ENCODE measurements at places on chromosomes 16 and 17. TPM values are rescaled to one million over a fixed set of nuclear protein-coding genes. Genes with fewer than 3 reads are reported as not detected.

- no peak for DNase-seq
Observed at GRCh38 chr17:4475001-4475400, 23.7 kb upstream of the SPNS2 start.

DNA sequence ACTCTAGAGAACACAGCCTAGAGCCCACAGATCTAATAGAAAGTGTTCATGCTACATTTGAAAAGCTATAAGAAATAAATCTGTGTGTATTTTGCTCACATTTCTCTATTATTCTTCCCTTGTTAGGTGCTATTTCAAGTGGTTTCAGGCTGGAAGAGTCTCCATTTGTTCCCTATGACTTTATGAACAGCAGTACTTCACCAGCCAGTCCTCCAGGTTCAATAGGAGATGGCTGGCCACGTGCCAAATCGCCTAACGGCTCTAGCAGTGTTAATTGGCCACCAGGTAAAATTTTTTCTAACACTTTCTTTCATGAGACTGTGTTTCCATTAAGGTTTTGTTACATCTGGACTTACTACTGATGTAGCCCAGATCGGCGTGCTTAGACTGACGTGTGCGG is 30.7 kb upstream of the SLC5A11 start:
- no peak for DNase-seq

- no peak for DNase-seq
Observed at GRCh38 chr16:69318911-69319289, 7.8 kb downstream of the VPS4A start.

DNA sequence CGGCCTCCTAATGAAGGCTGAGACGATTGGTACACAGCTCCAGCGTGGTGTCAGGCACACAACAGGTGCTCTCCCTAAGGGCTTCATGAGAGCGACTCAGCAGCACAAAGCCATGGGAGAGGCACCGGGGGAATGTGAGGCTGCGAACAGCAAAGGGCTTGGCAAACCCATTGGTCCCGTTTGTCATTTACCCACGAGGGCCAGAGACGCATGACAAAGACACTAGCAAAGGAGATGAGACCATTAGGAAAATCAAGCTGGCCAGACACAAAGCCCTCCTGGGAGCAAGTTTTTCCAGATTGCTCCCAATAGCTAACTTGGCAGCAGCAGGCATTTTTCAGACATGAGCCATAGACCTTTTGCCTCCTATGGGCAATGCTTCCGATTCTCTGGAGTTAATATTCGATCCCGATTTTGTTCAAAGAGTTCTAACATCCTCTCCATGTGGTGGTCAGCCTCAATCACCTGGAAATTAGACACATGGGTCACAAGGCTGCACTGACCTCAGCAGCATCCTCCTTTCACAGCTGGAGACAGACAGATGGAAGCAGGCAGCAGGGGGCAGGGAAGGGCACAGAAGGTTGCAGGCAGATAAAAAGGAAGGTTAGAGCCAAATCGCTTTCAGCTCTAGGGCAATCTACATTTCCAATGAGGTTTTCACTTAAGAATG is 38.2 kb downstream of the TK2 start:
- peak; percentile 71 for DNase-seq

GRCh38 chr17:57085448-57086068 is 512 bp downstream of the AKAP1 start:
- DNase-seq = peak; percentile 26

DNA sequence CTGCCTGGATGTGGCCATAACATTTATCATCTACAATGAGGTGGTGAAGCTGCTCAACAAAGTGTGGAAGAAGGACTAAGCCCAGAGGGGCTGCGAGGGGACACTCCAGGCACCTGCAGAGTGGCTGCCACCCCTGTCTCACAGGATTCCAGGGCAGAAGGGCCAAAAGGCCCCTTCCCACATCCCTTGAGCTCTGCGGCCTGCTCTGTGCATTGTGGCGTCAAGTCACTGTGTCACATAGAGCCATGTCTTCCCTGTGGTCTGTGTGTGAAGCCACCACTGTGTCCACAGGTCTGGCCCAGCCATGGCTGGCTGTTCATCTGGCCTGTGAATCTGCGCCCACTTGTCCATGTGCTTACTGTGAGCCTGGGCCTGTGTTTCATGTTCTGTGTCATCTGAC is 1714.6 kb downstream of the TP53TG3F start:
- DNase-seq = no peak

DNA sequence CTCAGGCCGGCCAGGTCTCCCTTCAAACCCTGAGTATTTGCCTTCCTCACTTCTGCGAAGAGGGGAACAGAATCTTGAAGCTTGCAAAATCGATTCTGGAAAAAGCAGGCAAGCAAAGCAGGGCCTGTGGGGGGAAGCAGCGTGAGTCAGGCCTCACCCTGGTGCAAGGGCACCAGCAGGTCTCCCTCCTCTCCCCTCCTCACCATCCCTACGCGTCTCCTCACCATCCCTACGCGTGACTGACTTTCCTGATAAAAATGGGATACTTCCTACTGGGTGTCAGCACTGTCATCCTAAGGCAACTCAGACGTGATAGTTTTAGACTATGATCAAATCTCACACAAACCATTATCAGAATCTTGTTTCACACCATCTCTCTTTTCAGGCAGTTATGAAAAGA is 12.1 kb downstream of the CMTM3 start:
- peak; percentile 63 for DNase-seq

DNA sequence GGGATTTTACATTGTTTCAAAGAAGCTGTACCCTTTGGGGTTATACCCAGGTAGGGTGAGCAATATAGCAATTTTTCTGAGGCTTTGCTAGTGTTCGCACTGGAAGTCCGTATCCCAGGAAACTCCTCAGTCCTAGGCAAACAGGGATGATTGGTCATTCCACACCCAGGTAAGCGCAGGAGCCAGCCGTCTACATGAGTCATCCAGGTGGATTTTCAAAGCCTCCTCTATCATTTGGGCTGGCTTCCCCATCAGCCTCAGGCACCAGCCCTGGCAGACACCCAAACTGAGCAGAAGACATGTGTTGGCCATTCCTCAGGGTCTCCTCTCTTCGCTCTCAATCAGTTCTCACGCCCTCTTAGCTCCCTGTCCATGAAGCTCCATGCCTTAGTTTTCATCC is 135.6 kb downstream of the AIPL1 start:
- no peak for DNase-seq

DNA sequence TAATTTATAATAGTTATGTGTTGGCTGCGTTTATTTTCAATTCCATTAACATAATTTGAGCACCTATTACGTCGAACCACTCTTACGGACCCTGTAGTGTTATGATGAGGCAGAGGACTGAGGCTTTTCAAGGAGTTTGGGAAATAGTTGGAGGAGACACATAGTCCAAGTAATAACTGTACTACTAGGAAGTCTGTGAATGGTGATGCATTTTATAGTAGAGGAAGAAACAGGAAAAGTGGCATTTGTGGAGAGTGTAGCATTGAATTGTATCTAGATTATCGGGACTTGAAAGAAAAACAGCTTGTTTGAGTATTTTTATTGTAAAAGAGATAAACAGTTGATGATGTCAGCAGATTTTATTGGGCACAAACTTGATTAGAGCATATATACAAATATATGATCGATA is 1.7 kb downstream of the NFATC3 start:
- DNase-seq = peak; percentile 9

DNA sequence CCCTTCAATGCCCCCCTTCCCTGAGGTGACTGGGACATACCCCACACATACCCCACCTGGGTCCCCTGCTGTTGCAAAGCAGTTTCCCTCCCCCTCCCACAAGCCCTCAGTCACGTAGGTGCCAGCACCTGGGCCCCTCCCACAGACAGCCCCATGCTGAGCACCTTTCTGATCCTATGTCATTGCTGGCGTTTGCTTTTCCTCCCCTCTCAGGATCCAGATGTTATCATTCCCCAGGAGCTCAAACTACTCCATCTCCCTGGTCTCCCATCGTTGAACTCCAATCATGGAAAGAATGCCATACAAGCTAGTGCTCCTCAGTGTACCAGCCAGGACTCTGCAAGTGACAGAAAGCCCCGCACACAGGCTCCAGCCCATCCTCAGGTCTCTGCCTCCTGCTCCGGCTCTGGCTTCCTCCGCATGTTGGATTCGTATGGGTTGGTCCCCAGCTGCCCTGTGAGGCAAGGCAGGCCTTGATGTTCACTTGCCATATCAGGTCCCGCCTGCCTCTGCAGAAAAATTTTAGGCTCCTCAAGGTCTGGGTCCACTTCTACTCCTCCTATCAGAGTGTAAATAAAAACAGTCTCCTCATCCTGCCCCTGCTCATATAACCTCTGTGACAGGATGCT is 31.4 kb upstream of the MED9 start:
- no peak for DNase-seq

- DNase-seq = no peak
Observed at GRCh38 chr16:87131996-87132345, 185.2 kb downstream of the C16orf95 start.

DNA sequence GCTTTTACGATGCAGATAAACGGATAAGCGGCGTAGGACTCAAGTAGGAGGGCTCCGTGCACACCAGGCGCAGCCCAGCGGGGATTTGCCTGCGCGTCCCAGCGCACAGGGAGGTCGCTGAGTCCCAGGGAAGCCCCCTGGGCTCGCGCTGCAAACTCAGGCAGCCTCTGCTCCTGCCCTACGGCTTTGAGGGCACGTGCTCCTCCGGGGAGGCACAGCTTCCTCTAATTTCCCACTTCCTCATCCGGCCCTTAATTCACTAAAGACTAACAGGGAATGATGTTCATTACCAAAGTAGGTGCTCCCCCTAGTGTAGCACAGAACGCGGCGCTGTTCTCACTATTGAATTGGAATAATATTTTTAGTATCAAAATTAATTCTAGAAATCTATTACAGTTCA is 825.4 kb downstream of the KCNJ18 start:
- no peak for DNase-seq

DNA sequence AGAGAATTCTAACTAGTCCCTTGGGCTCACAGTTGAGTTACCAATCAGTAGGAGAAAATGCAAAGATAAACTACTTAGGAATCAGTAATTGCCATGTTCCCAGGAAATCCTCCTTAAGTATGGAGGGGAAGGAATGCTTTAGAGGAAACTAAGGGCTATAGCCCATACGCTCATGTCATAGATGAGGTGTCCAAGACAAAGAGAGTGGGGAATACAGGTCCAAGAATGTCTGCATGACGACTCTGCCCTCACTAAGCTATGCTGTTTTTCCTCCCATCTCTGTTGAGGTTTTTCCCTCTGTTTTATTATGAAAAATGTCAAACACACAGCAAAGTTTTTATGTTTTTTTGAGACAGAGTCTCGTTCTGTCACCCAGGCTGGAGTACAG is 16.0 kb downstream of the LDHD start:
- no peak for DNase-seq

- no peak for DNase-seq
Observed at GRCh38 chr16:1283296-1283695, 26.1 kb upstream of the UBE2I start.

DNA sequence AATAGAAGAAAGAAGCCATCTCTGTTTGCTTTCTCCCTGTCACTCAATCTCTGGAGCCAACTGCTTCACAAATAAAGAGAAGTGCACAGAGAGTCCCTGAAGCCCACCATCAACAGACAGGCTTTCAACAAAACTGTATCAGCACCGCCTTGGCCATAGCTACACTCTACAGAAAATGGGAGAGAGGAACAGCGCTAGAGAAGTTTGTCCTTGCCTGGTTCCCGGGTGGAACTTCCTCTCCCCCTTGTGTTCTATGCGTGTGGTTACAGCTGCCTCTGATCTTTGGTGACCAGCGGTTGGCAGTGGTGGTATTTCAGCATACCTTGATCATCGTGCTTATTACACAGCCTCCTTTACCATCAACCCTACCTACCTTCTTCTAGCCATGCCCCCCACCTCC is 91.4 kb upstream of the CCL2 start:
- peak; percentile 48 for DNase-seq

DNA sequence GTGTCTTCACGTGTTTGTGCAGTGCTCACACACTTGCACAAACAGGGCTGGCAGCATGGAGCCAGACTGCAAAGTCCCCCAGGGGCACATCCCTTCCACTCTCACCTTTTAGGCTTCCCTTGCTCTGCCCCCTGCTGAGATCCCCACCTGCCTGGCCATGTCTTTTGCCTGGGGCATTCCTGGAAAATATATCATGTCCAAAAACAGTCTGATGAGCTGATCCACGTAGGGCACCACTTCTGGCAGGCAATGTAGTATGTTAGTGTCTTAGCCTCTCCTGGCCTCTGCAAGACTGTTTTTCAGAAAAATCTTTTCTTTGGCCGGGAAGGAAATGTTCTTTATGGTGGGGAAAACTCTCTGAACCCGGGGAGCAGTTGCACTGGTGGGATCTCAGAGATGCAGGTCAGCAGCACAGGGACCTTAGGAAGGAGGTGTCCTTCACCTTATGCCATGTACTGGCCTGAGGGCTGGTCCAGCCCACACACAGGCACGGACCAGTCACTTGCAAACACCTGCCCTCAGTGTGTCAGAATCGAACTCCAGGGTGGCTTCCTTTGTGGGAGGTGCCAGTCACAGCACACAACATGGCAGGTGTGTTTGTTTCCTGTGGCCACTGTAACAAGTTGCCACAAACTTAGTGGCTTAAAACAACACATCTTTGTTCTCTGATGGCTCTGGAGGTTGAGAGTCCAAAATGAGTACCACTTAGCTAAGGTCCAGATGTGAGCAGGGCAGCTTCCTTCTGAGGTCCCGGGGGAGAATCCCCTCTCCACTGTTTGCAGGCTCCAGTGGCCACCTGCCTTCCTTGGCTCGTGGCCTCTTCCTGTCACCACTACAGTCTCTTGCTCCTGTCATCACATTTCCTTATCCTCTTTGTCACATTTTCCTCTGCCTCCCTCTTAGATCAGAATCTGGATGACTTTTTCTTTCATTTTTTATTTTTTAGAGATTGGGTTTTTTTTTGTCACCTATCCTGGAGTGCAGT is 46.6 kb downstream of the MPRIP start:
- no peak for DNase-seq

DNA sequence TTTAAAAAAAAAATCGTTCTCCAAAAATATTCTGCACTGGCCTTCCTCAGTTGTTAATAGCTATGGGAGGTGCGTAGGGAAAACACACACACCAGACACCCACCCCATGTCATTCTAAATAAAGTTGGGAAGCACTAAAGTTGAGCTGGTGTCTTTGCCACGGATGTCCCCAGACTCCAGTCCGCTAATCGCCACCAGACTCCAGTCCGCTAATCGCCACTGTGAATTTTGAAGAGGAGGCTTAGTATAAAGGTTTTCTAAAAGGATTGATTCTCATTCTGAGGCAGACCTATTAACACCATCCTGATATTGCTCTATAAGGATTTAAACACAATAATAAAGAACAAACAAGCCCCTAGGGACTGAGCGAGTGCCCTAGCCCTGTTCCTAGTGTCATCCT is 22.7 kb upstream of the CPSF4L start:
- no peak for DNase-seq

Gene CPHXL2
- total RNA-seq = not detected

Gene GINS2
- total RNA-seq = 0.26 TPM

Gene SMIM36
- not detected for total RNA-seq

Gene CDK5R1
- 0.33 TPM for total RNA-seq

Gene KRTAP17-1
- total RNA-seq = not detected

Gene CBFA2T3
- under 0.01 TPM for total RNA-seq

All from fibroblast of lung (primary cell).